ENCODE measurements at places on chromosomes 1 and 21.

DNA sequence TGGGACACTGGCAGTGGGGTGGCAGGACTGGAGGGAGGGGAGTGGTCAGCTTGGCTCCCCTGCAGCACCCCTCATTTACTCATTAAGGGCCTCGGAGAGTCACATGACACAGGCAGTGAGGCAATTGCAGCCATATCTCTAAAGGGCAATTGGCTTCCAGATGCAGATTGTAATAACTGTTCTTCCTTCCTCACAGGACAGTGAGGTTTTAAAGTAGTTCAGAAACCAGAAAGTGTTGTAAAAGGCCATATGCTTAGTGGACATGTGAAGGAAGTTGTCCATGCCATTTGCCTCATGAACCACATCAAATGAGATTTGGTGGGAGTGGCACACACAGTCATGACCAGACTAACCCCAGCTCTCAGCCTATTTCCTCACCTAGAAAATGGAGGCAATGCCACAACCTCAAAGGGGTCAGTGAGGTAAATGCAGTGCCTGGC, 11.1 kb downstream of the MTX1 start:
- ATAC-seq = peak; percentile 78

DNA sequence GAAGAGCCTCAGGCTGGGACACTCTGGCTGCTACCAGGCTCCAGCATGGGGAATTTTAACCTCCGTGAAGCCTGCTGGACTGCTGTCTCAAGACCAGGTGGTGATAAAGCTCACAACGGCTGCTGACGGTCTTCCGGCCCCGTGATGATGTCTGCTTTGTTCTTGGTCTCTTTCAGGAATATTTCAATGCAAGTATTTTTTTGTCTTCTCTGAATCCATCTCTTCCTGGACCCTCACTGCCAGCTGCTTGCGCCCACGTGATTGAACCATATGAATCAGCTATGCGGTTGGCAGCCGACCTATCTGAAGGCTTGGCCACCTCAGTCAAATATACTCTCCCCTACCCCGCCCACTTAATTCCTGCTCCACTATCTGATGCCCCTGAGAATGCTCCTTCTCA, 14.6 kb upstream of the SLC6A17 start:
- no peak for ATAC-seq

- ATAC-seq = no peak
Observed at GRCh38 chr1:38563942-38564735, 295.4 kb downstream of the RRAGC start.

DNA sequence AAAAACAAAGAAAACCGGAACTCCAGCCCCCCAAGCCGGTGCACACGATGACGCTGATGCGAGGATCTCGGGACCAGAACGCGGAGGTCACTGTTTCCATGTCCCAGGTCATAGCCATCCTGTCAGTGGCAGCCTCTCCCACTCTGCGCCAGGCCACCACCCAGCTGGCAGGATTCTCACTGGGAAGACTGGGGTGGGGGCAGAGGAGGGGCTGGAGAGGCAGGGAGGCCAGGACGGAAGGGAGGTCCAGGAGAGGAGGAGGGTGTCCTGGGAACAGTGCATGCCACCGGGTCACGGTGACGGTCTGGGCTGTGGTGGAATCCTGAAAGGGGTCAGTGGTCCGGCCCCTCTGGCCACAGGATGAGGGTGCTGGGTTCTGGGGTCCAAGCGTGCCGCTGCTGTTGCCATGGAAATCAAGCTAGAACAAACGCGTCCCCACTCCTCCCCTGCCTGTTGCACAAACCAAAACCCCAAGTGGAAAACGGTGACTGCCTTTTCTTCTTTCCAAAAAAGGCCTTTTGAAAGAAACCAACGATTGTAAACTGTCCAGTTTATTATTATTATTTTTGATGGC, 26.1 kb downstream of the MRPL37 start:
- no peak for ATAC-seq

- ATAC-seq = no peak
Observed at GRCh38 chr1:10782491-10783244, 13.8 kb downstream of the CASZ1 start.

DNA sequence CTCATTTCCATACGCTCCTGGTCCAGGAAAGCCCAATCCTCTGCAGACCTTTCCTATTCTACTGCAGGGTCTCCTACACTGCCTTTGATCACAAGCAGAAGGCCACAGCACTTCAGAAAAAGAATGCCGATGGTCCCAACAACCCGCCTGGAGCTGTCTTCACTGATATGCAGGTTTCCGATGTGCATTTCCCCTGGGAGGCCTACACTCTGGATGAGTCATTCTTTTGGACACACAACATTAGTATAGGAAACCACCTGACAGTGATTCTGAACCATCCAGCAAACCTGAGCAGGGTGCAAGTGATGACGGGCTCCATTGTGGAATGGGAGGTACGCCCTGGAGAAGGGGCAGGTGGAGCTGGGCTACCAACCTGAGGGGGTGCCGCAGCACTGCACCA, 15.0 kb downstream of the PCAT6 start:
- no peak for ATAC-seq
